ENCODE measurements at places on chromosomes 16 and 17. TPM values are rescaled to one million over a fixed set of nuclear protein-coding genes. Genes with fewer than 3 reads are reported as not detected.

DNA sequence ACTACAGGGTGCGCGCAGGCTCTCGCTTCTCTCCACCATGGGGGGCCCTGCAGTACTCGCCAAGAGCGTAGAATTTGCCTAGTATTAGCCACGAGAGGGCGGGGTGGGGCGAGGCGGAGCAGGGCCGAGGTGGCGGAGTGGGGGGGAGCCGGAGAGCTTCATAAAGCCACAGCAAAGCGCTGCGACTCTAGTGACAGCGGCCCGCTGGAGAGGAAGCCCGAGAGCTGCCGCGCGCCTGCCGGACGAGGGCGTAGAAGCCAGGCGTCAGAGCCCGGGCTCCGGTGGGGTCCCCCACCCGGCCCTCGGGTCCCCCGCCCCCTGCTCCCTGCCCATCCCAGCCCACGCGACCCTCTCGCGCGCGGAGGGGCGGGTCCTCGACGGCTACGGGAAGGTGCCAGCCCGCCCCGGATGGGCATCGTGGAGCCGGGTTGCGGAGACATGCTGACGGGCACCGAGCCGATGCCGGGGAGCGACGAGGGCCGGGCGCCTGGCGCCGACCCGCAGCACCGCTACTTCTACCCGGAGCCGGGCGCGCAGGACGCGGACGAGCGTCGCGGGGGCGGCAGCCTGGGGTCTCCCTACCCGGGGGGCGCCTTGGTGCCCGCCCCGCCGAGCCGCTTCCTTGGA is at the start of gene TBX21:
Gene TBX21 (plus strand): TSS at position 190 of the 627 bp plus-strand sequence. CDS start 219 bp downstream, at position 409.
- peaks cover 78% of the 10 kb centered on the region for H3K27me3 ChIP-seq
- peak within 1 kb of the TSS; percentile 66 for H3K4me3 ChIP-seq
- no peaks in the 10 kb centered on the region for H3K36me3 ChIP-seq
- H3K4me1 ChIP-seq = no peaks in the 10 kb centered on the region

Gene SYCE1L
- 9.2 TPM for total RNA-seq

DNA sequence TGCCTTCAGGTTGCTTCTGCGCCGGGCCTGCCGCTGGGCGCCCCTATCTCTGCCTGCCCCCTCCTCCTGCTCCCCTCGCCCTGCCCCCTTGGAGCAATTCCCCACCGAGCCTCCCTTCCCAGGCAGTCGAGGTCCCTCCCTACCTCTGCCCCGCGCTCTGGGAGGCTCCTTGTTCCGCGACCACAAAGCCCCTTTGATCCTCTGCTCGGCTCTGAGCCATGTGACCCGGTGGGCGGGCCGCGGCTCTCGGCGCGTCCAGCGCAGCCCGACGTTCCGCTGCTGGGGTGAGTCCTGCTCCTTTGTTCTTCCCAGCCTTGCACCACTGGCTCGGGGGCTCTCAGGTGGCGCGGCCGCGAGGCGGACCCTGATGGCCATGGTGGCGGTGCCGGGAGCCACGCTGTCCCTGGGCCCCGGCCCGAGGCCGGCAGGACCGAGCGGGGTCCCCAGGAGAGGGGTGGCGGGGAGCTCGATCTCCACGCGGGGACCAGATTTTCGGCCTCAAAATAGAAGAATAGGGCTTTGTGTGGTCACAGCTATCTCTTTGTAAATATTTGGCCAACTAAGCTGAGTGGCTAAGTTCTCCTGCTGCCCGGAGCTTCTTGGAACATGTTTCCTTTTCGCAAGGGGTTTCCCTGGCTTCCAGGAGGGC is 310.6 kb downstream of the SEC14L1 start:
- peak overlapping the region; percentile 100 for H3K27ac ChIP-seq
- peaks cover 28% of the 10 kb centered on the region for H3K4me1 ChIP-seq
- peak overlapping the region; percentile 91 for H3K4me3 ChIP-seq
- H3K36me3 ChIP-seq = peaks cover 3% of the 10 kb centered on the region
- DNase-seq = peak; percentile 98

Gene CNTNAP4
- total RNA-seq = 0.41 TPM

DNA sequence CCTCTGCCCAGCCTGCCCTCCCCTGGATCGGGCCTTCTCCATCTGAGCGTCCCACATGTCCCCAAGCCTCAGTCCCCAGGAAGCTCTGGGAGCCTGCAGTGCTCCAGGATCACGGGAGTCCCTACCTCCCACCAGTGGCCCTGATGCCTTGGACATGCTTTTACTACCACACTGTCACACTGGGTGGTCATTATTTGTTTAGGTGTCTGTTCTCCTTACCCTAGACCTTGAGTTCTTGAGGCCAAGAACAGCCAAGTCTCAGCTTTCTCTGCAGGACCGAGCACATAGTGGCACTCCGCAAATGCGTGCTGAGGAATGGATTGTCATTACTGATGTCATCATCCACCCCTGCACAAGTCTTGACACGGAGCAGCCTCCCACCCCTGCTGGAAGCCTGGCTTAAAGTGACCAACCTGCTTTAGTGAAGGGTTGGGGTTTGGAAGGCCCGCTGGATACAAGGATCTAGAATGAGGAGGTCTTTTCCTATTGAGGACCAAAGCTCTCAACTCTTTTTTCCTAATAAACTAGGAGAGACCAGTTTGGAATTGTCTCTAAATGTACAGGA is 132.9 kb upstream of the CRHR1 start:
- H3K27me3 ChIP-seq = no peaks in the 10 kb centered on the region
- no peak for DNase-seq
- H3K27ac ChIP-seq = no peak overlapping the region

DNA sequence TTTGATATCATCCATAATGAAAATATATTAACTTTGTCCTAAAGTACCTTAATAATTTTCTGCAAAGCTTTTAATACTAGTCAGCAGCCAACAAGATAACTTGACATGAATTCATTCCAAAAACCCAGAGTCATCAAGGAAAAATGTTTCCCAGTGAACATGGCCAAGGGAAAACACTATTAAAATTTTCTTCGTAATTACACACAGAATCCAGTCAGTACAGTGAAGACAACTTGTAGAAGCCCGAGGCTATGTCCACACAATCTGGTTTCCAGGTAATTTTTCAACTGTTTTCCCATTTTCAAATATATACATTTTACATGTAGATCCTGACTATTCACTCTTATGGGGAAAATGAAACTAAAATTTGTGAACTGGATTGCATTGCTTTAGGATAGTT is 600.9 kb downstream of the CDH8 start:
- no peaks in the 10 kb centered on the region for H3K36me3 ChIP-seq
- no peaks in the 10 kb centered on the region for H3K27me3 ChIP-seq
- no peak overlapping the region for H3K27ac ChIP-seq

GRCh38 chr17:51402899-51403298 is 142.6 kb downstream of the UTP18 start:
- DNase-seq = peak; percentile 42
- peaks cover 6% of the 10 kb centered on the region for H3K4me1 ChIP-seq
- H3K27me3 ChIP-seq = peaks cover 35% of the 10 kb centered on the region

GRCh38 chr16:528111-529011 is 849 bp downstream of the CAPN15 start:
- peak; percentile 68 for DNase-seq
- H3K36me3 ChIP-seq = peaks cover 3% of the 10 kb centered on the region
- no peaks in the 10 kb centered on the region for H3K27me3 ChIP-seq
- H3K4me1 ChIP-seq = peaks cover 12% of the 10 kb centered on the region
- no peak overlapping the region for H3K27ac ChIP-seq

- H3K4me3 ChIP-seq = no peak overlapping the region
- no peak for DNase-seq
- peaks cover 9% of the 10 kb centered on the region for H3K27me3 ChIP-seq
- H3K27ac ChIP-seq = no peak overlapping the region
- H3K36me3 ChIP-seq = no peaks in the 10 kb centered on the region
These were observed 33.2 kb upstream of the CDYL2 start for GRCh38 chr16:80837533-80838147.

Gene CYB561
- 26.0 TPM for total RNA-seq

Gene TBC1D3H
- not detected for total RNA-seq

DNA sequence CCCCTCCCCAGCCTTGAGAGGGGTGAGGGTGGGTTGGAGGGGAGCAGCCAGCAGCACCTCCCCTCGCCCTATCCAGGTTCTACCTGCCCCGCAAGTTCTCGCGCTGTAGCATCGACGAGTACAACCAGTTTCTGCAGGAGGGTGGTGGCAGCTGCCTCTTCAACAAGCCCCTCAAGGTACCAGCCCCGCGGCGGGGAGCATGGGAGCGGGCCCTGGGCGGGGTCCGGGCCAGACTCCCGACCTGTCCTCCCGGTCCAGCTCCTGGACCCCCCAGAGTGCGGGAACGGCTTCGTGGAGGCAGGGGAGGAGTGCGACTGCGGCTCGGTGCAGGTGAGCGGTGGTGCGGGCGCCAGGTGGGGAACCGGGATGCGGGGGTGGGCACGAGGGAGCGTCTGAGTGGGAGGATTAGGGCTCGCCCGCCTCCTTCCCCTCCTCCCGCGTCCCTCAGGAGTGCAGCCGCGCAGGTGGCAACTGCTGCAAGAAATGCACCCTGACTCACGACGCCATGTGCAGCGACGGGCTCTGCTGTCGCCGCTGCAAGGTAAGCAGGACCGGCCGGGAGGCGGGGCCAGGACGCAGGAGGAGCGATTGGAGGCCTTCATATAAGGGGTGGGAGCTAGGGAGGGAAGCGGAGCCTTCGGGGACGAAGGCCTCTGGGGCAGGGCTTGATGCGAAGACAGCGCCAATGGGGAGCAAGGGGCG is 16.5 kb downstream of the ADAM11 start:
- no peak overlapping the region for H3K27ac ChIP-seq
- peaks cover 16% of the 10 kb centered on the region for H3K27me3 ChIP-seq
- H3K4me1 ChIP-seq = peaks cover 4% of the 10 kb centered on the region
- peak overlapping the region; percentile 77 for H3K4me3 ChIP-seq

Gene TRIM25
- total RNA-seq = 19.7 TPM

DNA sequence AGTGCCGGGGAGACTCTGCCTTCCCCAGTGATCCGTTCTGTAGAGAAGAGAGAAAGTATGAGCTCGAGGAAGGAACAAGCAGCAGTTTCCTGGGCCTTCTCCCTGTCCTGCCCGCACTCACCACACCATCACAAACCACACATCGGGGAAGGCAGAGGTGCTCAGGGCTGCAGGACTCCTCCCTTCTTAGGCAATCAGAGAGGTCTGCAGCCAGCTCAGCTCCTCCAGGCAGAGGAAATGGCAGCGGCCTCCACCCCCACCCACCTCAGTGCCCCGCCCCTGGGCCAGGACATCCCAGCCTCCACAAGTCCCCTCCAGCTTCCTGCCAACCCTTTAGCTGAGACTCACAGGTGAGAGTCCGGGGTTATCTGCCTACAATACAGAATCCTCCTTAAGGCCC is 2.0 kb downstream of the ZNF319 start:
- no peak overlapping the region for H3K4me3 ChIP-seq
- peak; percentile 86 for DNase-seq
- peaks cover 16% of the 10 kb centered on the region for H3K4me1 ChIP-seq
- peaks cover 34% of the 10 kb centered on the region for H3K36me3 ChIP-seq
- H3K27ac ChIP-seq = no peak overlapping the region

Gene BAIAP3
- 39.8 TPM for total RNA-seq

GRCh38 chr17:55086635-55087058 is 118.1 kb downstream of the STXBP4 start:
- H3K36me3 ChIP-seq = no peaks in the 10 kb centered on the region
- H3K27ac ChIP-seq = no peak overlapping the region
- H3K4me1 ChIP-seq = peaks cover 2% of the 10 kb centered on the region
- H3K27me3 ChIP-seq = no peaks in the 10 kb centered on the region
- no peak for DNase-seq

DNA sequence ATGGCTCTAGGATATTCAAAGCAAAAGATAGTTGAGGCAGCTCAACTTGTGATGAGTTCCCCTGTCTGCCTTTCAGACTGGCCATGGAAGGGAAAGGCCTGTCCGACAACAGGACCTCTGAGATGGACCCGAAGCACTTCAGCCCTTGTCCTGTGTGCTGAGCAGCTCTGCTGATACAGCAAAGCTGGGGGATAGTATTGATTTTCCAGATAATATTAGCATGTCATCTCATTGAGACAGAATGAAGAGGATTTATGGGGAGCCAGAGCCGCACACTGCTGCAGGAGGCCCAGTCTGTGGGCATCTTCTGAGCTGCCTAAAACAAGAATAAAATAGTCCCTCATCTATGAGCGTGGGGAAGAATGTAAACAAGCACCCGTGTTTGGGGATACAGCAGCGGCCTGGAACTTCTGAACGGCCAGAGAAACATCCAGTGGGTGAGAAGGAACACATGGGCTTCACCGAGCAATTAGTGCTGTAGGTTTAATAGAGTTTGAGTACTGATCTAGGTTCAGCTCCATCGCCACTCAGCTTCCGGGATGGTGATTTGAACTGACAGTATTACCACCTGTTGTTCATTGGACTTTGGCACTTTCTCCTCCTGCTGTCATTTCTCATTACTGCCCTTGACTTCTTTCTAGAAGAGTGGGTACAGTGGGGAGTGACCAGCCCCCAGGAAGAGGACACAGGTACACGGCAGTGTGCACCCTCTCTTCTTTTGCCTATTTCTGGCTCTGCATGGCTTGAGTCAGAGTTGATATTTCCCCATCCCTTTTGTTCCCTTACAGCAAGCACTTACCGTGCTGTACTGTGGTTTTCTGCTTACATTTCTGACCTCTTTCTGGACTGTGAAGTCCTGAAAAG is 96.5 kb upstream of the TBX2 start:
- peak; percentile 44 for DNase-seq
- H3K36me3 ChIP-seq = no peaks in the 10 kb centered on the region
- no peak overlapping the region for H3K27ac ChIP-seq
- H3K4me1 ChIP-seq = no peaks in the 10 kb centered on the region

DNA sequence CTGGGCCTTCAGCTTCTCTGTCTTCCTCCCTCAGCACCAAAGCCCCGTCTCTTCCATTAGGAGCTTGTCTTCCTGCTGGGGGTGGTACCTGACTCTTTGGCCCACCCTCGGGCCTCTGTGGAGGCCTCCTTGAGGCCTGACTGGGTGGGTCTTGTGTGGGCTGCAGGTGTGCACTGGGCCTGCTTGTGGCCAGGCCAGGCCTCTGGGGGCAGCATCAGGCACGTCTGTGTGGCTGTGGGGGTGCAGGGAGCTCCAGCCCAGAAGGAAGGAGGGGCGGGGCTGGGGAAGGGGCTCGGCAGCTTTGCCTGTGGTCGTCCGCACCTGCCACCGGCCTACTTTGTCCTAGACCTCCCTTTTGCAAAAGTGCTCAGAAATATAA is 7.0 kb downstream of the PIGQ start:
- H3K36me3 ChIP-seq = peaks cover 3% of the 10 kb centered on the region
- H3K4me3 ChIP-seq = no peak overlapping the region
- peak; percentile 84 for DNase-seq
- H3K4me1 ChIP-seq = no peaks in the 10 kb centered on the region

Gene EME1
- 21.5 TPM for total RNA-seq

Gene ENPP7
- not detected for total RNA-seq

Gene UMOD
- total RNA-seq = not detected

DNA sequence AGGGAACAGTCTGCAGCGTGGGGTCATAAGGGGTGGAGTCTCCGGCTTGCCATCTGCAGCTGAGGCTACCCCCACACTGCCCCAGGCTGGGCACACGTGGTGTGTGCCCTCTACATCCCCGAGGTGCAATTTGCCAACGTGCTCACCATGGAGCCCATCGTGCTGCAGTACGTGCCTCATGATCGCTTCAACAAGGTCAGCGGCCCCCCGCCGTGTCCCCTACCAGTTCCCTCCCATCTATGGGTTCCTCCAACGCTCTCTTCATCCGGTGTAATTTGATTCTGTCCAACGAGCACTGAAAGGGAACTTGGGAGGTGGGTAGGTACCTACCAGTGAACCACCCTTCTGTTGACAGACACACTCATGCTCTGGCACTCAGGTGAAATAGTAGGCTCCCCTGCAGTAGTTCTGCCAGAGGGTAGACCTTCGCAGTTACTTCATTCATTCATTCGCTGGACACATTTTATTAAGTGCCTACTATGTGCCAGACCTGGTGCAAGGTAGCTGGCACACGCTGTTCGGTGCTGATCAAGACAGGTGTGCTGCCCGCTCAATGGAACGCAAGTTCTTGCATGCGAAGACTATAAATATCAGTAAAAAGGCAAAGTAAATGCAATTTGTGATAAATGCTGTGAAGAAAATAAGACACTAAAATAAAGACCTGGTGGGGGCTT is 2.7 kb downstream of the MLLT6 start:
- peaks cover 54% of the 10 kb centered on the region for H3K36me3 ChIP-seq
- no peak overlapping the region for H3K4me3 ChIP-seq
- H3K27me3 ChIP-seq = peaks cover 6% of the 10 kb centered on the region
